ENCODE measurements at places on chromosomes 11 and 22.

DNA sequence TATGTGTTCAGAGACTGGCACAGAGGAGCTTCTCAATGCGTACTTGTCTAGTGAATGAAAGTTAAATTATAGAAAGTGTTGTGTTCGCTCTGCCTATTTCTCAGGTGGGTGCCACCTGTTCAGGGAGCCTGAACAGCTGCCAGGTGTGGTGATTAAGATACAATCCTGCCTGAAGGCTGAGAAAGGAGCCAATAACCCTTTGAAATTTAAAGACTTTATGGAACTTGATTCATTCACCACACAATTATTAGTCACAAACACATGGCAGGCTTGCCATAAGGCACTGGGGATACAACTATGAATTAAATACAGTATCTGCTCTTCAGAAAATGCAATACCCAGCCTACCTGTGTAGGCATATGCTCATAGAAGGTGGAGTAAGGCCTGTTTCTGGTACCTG lies 92.9 kb upstream of the AMOTL1 start:
- DNase-seq = no peak

- DNase-seq = no peak
These were observed 152.7 kb upstream of the TBCEL start for GRCh38 chr11:120871194-120871593.

GRCh38 chr22:45329530-45329936 lies 19.8 kb downstream of the FAM118A start:
- no peak for DNase-seq

DNA sequence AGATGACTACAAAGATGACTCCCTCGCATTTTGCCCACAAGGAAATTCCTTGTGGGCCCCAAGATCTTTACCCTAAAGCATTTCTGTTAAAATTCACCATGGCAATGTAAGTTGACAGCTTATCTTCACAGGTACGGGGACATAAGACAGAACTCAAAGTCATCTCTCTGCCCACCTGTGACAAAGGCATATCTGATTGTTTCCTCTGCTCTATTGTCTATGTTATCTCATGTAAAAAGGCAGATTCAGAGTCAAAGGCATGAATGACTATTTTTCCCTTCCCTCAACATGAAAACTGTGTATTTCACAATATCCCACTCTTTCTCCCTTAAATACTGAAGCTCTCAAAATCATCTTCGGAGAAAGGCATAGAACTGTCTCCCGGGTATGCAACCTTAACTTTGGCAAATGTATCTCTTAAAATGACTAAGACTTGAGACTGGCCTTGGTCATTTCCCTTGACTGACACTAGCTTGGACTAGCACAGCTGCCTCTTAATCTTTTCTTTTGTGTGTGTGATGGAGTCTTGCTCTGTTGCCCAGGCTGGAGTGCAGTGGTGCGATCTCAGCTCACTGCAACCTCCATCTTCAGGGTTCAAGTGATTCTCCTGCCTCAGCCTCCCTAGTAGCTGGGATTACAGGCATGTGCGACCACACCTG lies 103.2 kb downstream of the MICAL3 start:
- no peak for DNase-seq

DNA sequence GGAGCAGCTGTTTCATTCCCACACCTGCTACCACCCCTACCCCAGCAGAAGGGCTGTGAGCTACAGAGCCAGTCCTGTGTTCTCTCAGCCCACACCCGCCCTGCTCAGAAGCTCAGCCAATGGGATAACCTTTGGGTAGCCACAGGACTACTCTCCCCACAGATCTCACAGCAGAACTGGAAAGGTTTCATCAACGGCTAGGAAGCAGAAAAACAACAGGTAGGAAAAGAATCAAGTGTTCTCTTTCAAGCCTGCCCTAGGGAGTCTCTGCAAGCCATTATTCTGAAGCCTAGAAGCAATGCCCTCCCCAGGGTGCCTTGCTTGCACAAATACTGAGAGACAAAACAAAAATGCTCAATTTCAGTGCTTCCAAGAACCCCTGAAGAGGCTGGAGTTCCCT lies 77.2 kb downstream of the TMPRSS5 start:
- DNase-seq = no peak

DNA sequence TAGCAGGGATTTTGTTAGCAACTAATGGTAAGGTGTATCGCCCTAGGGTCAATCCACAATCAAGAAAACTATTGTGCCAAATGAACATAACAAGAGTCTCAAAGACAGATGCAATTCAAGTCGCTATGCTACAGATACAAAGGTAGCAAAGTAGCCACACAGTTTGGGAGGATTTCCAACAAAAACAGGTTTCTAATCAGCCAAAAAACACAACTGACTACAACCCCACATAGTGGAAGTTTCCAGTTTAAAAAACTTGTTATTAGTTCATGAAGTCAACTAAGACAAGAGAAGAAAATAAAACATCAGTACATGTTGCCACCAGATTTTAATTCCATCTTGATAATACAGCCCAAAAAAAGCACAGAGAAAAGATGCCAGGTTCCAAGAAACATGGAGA lies 38.0 kb downstream of the MYH9 start:
- DNase-seq = no peak

DNA sequence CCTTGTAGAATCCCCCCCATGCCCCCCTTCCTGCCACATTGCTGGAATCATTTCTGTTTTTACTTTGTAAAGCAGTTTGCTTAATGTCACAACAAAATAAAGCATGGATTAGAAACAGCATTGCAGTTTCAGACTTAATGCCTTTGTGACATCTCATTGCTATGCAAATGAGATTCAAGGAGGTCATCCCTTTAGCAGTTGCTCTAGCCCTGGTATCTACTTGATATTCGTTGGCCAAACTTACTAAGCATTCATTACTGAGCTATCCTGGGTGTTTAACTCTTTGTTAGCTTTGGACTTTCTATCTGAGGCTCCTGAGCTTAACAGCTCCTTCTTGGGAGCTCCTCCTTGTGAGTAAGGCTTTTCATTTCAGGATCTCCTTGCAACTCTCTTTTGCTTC lies 16.3 kb downstream of the FAT3 start:
- DNase-seq = no peak

DNA sequence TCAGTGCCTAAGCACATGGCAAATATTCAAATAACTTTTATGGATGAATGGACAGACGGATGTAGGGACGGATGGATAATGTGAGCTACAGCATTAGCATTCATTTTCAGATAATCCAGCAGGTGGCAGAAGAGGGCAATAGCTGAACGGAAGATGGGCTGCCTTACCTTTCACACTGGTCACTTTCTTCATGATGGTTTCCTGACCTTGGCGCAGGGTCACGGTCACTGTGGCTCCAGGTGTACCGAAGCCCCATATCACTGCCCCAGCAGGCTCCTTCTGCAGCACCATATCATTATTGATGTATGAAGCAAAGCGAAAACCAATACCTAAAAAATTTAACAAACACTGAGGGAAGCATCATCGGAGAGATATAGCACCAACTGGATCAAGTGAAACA lies 4.3 kb downstream of the SIAE start:
- no peak for DNase-seq

DNA sequence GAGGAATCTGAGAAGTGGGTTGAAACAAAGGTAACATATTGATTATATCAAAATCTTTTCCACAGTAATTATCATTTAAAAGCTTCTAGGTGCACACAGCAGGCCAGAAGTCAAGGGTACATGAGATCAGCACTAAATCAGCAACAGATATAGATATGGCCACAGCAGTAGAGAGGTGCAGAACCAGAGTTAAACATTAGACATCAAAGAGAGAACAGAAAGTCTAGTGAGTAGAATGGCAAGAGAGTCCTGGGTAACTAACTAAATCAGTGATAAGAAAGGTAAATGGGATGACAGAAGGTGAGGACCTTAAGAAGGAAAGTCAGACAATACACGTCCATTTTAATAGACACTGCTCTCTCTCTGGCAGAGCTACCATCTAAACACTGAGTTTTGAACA lies 119.5 kb upstream of the GRIA4 start:
- DNase-seq = no peak

DNA sequence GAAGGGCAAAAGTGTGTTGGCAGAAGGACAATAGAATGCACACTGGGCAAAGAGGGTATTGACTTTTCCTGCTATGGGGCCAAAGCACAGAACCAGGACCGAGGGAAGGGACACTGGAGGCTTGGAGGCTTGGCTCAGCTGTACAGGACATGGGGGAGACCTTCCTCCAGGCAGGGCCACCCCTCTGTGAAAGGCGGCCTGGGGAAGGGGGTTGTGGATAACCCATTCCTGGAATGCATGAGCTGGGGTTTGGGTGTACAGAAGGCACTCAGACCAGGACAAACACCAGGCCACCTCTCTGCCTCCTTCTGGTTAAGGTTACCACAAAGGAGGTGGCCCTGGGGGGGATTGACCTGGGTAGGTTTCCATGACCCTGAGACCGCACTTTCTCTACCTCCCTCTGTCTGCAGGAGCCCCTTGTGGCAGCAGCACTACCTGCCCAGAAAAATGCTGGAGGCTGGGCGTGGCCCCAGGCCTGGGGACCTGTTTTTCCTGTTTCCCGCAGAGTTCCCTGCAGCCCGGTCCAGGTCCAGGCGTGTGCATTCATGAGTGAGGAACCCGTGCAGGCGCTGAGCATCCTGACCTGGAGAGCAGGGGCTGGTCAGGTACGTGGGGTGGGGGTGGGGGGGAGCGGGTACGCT lies 9.6 kb downstream of the P2RY2 start:
- DNase-seq = no peak

DNA sequence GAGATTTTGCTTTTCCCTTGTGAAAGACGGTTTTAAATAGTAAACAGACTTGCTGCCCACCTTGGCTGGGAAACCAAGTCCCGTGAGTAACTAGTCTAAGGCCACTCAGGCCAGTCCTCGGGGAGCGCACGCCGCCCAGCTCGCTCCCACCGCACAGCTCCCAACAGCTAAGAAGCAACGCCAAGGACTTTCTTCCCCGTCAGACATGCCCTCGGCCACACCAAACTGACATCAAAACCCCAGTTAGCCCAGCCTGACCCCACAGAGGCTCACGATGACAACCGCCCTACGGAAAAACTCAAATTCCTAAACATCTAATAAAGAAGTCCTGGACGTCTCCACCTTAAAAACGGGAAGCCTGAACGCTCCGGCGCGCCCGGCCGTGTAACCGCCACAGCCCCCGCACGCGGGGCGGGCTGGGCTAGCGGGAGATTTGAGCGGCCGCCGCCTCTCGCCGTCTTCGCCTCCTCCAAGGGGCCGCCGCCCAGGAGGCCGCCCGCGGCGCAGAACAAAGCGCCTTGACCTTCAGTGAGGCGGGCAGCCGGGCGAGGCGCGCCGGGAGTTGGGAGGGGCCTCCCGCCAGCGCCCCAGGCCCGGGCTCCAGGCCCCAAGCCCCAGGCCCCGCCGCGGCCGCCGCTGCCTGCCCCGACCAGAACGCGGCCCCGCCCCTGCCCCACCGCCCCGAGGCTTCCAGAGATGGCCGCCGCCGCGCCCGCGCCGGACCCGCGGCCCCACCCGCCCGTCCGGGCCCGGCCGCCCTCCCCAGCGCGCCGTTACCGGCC lies 486 bp downstream of the NAP1L4 start:
- no peak for DNase-seq

- no peak for DNase-seq
These were observed 5.5 kb upstream of the TH start for GRCh38 chr11:2177076-2177475.

- DNase-seq = no peak
These were observed 89.7 kb upstream of the SHANK2 start for GRCh38 chr11:71342116-71342515.

DNA sequence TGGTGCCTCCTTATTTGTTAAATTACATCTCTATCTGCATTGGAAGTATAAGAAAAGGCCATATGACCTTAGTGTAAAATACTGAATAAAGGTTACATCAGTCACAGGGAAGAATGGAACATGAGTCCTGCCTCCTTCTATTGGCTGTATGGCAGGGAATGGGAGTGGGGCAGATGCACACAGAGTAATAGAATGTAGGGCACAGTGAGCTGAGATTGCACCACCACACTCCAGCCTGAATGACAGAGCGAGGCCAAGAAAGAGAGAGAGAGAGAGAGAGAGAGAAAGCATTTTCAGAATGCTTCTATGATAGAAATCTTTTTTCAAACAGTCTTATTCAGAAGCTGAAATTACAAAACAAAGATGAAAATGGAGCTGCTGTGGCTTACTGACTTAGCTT lies 58.8 kb downstream of the SLN start:
- no peak for DNase-seq

- no peak for DNase-seq
These were observed 63.2 kb upstream of the VPREB1 start for GRCh38 chr22:22181341-22181850.

GRCh38 chr22:23008896-23009295 lies 61.4 kb upstream of the GNAZ start:
- no peak for DNase-seq
